ENCODE measurements at places on chromosomes 1 and 21.

GRCh38 chr21:46608672-46609111 is 3.8 kb upstream of the S100B start:
- no peak for DNase-seq

DNA sequence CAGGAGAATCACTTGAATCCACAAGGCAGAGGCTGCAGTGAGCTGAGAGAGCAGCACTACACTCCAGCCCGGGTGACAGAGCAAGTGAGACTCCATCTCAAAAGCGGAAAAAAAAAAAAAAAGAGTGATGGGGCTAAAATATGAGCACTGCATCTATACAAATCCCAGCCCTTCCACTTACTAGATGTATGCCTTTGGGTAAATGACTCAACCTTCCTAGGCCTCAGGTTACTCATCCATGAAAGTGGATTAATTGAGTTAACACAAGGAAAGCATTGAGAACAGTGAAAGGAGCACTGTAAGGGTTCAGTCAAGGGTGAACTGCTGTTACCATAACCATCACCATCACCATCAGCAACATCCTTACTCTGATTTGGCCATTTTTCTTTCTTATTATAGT is 226.4 kb upstream of the C8B start:
- no peak for DNase-seq

GRCh38 chr1:55445416-55445815 is 230.3 kb upstream of the USP24 start:
- DNase-seq: no peak

- no peak for DNase-seq
Observed at GRCh38 chr1:53180951-53181350, 15.7 kb upstream of the CPT2 start.

DNA sequence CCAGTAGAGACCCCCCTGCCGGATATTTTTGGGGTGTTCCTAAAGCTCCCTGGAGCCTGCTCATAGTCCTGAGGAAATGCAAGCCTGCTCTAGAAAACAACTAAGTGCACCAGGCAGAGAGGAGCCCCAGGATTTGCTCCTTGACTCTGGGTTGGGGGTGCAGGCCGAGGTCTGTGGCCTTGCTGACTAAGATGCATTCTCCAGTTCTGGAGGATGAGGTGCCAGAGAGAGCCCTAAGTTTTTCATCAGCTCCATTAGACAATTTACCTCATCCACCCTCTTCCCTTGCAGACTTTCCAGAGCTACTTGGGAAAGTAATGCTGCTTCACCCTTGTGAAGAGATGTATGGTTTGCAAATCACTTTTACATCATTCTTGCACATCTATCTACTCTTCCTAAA is 9.1 kb downstream of the TUFT1 start:
- no peak for DNase-seq

DNA sequence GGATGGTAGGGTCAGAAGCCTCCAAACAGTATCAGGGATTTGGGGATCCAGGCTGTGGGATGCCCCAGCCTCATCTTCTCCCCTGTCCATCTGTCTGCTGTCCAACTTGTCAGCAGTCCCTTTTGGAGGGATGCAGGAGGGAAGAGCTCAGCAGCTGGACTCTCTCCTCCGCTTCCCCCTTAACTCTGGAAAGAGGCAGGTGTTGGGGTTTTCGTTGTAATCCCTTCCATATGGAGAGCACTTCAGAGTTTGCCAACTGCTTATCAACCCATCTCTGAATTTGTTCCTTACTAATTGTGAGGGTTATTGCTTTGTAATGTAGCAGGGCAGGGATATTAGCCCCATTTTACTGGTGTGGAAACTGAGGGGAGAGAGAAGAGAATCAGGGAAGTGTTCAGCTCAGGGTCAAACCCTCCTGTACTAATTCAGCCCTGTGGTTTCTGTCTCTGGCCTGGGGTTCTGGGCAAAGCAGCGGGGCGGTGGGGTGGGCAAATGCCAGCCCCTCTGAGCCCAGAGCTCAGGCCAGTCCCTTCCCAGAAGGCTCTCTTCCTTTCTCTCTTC is 3.2 kb downstream of the CITED4 start:
- no peak for DNase-seq

- DNase-seq: no peak
Observed at GRCh38 chr1:245978915-245979314, 528.2 kb downstream of the SMYD3 start.

All from aorta (tissue), 5 donors.